Kasumi-1 (cell line): ENCODE measurements at places on chromosomes 4 and X.

GRCh38 chr4:140260227-140260626, 106.2 kb upstream of the MAML3 start:
- DNase-seq: no peak

GRCh38 chr4:121696581-121697461, at the start of gene ANXA5:
Gene ANXA5 (minus strand): TSS chr4:121696980. CDS start chr4:121696589, 391 bp downstream.
- peak; percentile 43 for DNase-seq

DNA sequence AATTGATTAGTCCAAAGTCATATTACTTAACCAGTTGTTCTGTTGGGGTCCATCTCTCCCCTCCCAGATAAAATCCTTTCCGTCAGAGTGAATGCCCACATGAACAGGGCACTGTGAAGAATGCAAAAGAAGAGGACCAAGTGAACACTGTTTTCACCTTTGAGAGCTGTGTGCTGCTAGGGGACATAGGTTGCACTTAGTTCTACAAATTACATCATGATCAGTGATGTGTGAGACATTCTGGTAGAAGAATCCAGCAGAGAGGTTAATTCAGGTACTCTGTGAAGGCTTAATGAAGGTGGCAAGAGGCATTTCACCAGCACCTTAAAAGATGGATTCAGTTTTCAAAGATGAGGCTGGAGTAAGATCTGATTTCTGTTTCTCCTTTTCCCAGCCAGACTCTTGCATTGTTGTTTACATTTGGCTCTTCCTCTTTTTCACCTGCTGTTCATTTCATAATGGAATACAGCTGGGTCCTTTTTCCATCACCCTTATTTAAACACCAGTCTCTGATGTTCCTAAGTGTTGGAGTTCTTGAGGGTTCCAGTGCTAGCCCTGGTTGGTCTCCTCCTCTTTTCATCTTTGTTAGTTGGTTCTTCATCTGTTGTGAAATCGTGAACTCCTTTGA, 10.9 kb downstream of the GAB1 start:
- DNase-seq: no peak

GRCh38 chr4:139593091-139593564, 37.1 kb upstream of the SETD7 start:
- no peak for DNase-seq

- no peak for DNase-seq
These were observed 1.6 kb downstream of the BANK1 start for GRCh38 chr4:101792056-101792590.

DNA sequence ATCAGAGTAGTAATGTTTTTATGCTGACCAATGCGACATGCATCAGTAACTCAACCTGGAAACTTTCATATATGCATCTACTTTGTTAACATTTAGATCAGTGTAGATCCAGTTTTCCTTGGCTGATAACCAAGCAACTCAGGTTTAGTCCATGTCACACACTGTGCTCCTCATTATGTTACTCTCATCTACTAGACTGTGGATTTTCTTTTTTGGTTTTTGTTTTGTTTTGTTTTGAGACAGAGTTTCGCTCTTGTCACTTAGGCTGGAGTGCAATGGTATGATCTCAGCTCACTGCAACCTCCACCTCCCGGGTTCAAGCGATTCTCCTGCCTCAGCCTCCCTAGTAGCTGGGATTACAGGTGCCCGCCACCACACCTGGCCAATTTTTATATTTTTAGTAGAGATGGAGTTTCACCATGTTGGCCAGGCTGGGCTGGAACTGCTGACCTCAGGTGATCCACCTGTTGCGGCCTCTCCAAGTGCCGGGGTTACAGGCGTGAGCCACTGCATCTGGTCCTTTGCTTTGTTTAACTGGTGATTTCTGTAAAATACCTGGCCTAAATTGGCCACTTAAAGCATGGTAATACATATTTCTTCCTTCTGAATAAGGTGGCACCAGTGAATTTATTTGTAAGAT, 48.6 kb downstream of the SMARCAD1 start:
- no peak for DNase-seq

- DNase-seq: no peak
These were observed 185.0 kb upstream of the FAM241A start for GRCh38 chr4:111960241-111960667.

DNA sequence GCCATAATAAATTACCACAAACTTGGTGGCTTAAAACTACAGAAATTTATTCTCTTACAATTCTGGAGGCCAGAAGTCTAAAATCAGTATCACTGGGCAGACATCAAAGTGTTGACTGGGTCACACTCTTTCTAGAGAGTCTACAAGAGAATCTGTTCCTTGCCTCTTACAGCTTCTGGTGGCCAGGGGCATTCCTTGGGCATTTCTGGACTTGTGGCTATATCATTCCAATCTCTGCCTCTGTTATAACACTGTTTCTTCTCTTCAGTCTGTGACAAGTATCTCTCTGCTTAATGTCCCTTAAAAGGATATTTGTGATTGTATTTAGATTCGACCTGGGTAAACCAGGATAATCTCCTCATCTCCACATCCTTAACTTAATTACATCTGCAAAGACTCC, 207.3 kb upstream of the DCAF8L1 start:
- no peak for DNase-seq

DNA sequence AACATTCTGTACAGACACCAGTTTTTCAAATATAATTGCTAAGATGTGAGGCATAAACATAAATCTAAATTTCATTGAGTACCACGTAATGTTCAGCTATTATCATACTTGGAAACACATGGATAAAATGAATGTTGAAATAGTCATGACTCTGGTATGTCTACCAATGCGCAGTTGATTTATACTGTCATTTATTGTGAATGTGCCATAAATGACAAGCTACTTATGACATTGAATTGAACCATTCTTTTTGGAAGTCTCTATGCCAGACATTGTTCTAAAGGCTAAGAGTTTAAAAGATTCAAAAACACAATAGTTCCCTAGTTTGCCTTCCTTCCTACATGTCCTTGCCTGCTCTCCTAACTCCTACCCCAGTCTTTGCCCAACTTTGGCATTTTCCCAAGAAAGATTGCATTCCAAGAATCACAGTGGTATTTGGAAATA, 96.6 kb upstream of the DMD start:
- no peak for DNase-seq

GRCh38 chr4:174218127-174218790, 65.2 kb downstream of the FBXO8 start:
- no peak for DNase-seq

DNA sequence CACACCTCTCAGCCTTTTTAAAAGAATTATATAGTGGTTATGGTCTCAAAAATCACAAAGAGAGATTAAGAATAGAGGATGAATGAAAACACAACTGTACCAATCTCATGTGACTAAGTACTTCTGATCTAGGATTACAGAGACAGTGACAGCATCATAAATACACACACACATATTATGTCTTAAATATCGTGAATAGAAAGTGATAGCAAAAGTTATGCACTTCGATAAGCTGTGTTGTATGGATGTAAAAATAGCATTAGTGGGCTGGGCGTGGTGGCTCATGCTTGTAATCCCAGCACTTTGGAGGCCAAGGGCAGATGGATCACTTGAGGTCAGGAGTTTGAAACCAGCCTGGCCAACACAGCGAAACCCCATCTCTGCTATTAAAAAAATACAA, 25.0 kb downstream of the GYPA start:
- no peak for DNase-seq

- no peak for DNase-seq
These were observed 1.8 kb downstream of the EPHA5 start for GRCh38 chr4:65668201-65669089.

- DNase-seq: no peak
These were observed 274.5 kb upstream of the NOCT start for GRCh38 chr4:138740816-138741745.

- DNase-seq: no peak
These were observed 55.2 kb downstream of the CLOCK start for GRCh38 chr4:55491486-55491885.

DNA sequence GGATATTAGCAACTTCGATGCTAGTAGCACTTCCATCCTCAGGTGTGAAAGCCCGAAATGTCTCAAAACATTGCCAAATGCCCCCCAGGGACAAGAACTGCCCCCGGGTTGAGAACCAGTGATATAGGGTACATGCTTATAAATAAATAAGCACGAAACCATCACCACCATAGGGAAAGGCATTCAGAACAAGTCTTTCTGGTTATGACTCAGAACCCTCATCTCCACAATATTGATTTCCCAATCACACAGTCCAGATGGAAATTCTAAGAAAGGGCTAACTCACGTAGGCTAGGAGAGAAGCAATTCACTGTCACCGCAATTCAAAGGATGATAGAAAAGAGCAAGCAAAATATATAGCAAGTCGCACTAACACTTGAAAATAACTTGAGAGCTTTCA, 84.8 kb downstream of the ANOS1 start:
- no peak for DNase-seq

- DNase-seq: no peak
These were observed 51.8 kb downstream of the MAP7D3 start for GRCh38 chrX:136199365-136199764.

GRCh38 chrX:1821846-1822245, 207.0 kb downstream of the ASMT start:
- DNase-seq: no peak

- no peak for DNase-seq
These were observed 37.9 kb downstream of the EREG start for GRCh38 chr4:74402692-74403456.

DNA sequence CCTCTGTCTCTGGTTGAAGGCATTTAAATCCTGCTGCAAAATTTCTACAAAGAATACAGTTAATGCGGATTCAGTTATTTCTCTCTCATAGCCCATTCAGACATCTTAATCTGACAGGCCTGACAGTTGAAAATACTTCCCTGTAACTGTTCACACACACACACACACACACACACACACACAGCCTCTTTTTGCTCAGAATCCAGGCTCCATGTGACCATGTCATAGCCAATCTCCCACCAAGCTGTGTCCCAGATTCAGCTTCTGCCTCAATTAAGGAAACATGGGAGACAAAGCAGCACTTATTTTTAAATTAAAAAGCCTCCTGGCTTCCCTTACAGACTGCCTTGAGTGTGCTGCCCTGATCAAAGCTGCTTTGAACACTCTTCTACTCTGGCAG, 49.3 kb upstream of the EFHC2 start:
- DNase-seq: no peak

GRCh38 chr4:183675625-183676024, 16.5 kb downstream of the TRAPPC11 start:
- DNase-seq: no peak

GRCh38 chr4:159390648-159391047, 287.8 kb downstream of the RAPGEF2 start:
- peak; percentile 11 for DNase-seq

DNA sequence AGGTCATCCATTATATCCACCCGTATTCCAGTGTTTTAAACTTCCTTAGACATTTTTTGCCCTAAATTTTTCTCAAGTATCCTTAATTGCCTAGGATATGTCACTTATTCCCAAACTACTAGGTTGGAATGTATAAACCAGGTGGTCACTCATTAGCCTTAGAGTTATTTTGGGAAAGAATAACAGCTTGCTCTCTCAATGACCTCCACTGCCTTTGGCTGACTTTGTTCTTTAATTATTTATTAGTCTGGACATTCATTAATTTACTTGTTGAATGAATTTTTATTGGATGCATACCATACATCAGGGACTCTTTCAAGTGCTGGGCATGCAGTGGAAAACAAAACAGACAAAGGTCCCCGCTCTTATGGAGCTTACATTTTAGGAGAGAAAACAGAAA, 609.3 kb upstream of the IGFBP7 start:
- DNase-seq: no peak

- peak; percentile 87 for DNase-seq
These were observed at the start of gene ATRX for GRCh38 chrX:77785486-77786364. Gene ATRX (minus strand): TSS chrX:77786216. CDS start chrX:77786001, 215 bp downstream.

GRCh38 chr4:56297776-56298175, 89.5 kb downstream of the AASDH start:
- DNase-seq: no peak

GRCh38 chrX:135463937-135464336, 42.2 kb downstream of the SMIM10L2A start:
- DNase-seq: peak; percentile 0

- no peak for DNase-seq
These were observed 109.2 kb upstream of the FAT1 start for GRCh38 chr4:186832906-186833305.

- peak; percentile 86 for DNase-seq
These were observed 19.9 kb upstream of the MXD4 start for GRCh38 chr4:2281575-2282343.

DNA sequence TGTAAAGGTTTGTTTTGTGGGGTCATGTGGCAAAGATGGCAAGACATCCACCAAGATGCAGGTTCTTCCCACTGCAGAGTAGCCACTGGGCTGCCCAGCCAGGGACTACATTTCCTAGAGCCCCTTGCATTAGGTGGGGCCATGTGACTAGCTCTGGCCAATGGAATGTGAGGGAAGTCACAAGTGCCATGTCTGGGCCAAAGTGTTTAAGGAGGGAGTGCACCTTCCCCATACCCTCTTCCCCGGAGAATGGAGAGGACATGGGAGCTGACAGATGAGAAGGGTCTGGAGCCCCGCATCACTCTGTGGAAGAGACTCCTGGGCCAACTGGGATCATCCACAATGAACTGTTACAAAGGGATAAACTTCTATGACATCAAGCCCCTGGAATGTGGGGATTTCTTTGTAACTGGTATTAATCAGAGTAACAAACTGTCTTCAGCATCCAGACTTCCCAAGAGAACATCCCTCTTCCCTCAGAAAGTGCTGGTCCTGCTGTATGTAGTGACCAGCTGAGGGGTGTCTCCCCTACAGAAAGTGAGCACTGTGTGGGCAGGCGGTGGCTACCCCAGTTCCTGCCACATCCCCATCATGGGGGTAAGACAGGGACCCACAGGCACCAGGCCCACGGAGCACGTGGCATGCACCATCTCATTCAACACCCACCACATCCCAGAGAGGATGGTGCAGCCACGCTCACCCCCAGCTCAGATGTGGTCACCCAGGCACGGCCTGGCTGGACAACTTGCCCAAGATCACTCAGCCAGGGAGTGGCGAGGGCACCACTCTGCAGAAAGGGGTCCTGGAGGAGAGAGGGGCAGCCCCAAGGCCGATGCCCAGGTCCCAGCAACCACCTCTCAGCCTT, 10.9 kb downstream of the PPP2R2C start:
- no peak for DNase-seq

- no peak for DNase-seq
These were observed 3.5 kb downstream of the AFM start for GRCh38 chr4:73485085-73485484.

DNA sequence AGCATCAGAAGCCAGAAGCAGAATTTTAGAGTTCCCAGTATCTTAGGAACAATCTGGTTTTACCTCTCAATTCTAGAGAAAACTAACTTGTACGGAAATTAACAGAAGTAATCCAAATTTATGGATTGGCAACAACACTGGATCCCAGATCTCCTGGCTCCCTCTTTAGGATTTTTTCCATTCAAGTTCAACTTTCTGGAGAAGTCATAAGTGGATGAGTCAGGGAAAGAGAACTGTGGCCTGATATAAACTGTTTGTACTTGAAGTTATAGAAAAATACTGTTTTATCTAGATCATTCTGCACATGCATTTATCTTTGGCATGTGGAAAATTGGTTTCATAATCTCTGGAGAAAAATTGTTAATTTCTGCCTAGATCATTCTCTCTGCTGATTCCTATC, 380.4 kb downstream of the PCDH7 start:
- no peak for DNase-seq
